ENCODE measurements at places on chromosomes 12 and 14.
A peak's percentile ranks its signal among the peaks of the same experiment; 100 is the strongest.

GRCh38 chr14:72730468-72730867 lies 163.4 kb downstream of the DPF3 start:
- no peak for DNase-seq

- no peak for DNase-seq
These were observed 103.3 kb downstream of the NCOR2 start for GRCh38 chr12:124464062-124464461.

GRCh38 chr12:104468371-104468770 lies 11.6 kb downstream of the CHST11 start:
- DNase-seq, result no peak

DNA sequence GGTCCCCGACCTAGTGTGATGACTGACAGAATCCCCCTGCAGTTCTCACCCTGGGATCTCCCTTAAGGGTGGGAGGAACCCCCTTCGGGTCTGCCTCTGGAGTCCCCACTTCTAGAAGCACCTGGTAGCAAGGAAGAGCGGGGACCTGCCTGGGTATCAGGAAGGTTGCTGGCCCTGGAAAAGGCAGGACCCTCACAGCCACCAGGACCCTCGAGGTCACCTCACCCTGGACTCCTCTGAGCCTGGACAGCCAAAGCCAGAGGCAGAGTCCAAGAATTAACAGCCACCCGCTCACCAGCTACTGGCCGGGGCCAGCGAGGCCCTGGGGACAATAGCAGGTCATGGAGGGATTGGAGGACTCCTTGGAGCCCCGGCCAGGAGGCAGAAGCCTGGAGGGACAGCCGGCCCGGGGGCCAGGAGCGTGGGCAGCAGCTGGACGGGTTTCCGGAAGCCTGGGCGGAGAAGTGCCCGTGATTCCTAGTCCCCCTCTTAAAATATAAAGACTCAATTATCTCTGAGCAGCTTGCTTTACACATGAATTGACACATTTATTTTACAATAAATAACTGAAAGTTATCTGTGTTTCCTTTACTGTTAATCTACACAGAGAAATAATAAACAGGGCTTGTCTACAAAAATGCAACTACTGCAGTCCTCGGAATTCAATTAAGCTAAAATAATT lies 17.5 kb downstream of the BCL11B start:
- DNase-seq, result no peak

GRCh38 chr12:40171501-40171900 lies 53.3 kb upstream of the LRRK2 start:
- no peak for DNase-seq

DNA sequence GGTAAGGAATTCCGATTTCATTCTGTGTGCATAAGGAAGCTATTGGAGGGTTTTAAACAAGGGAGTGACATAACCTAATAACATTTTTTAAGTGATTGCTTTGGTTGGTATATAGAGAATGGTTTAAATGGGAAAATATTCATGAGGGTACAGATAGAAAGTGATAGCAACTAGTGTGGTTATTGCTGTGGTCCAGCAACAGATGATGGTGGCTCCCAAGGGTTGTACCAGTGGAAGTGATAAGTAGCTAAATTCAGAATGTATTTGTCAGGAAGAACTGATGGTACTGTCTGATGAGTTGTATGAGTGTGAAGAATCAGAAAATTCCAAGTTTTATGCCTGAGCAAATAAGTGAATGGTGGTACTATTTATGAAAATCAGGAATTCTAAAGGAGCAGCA lies 2.6 kb upstream of the CNOT2 start:
- DNase-seq, result no peak

- no peak for DNase-seq
These were observed 39.2 kb upstream of the DYNC1H1 start for GRCh38 chr14:101925152-101925551.

DNA sequence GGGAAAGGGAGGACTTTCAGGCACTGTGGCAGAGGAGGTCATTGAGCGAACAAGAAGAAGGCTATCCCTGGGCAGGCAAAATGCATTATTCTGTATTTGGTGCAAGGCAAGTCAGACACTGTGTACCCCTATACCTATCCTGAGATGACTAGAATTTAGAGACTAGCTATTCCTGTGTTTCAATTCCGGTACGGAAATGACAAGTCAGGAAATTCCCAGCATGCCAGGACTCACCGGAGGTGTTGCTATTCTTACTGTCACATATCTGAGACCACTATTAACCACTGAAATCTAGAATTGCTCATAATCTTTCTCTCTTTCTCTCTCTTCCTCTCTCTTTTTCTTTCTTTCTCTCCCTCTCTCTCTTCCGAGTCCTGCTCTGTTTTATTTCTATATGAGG lies 297.1 kb downstream of the PDZRN4 start:
- no peak for DNase-seq

DNA sequence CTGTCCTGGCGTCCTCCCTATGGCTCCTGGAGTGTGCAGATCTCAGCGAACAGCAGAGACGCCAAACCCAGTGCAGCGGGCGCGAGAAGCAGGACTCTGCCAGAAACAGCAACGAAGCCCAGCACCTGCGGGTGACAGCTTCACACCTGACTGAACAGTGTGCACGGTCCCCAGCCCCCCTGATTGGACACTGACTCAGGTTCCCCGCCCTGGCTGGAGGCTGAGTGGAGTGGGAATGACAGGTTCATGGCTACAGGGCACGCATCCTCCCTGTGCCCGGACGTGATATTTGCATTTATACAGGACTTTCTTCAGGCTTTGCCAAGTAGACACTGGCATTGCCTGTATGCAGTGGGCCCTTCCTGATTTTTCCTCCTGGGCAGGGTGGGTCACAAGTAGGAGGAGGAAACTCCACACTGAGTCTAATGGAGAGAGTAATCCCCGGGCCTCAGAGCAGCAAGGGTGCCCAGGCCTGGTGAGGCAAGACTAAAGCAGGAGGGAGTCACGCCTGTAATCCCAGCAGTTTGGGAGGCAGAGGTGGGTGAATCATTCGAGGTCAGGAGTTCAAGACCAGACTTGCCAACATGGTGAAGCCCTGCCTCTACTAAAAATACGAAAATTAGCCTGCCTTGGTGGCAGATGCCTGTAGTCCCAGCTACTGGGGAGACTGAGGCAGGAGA lies 71.6 kb downstream of the ASCL4 start:
- no peak for DNase-seq

GRCh38 chr12:128513831-128514230 lies 246.9 kb downstream of the TMEM132C start:
- no peak for DNase-seq

DNA sequence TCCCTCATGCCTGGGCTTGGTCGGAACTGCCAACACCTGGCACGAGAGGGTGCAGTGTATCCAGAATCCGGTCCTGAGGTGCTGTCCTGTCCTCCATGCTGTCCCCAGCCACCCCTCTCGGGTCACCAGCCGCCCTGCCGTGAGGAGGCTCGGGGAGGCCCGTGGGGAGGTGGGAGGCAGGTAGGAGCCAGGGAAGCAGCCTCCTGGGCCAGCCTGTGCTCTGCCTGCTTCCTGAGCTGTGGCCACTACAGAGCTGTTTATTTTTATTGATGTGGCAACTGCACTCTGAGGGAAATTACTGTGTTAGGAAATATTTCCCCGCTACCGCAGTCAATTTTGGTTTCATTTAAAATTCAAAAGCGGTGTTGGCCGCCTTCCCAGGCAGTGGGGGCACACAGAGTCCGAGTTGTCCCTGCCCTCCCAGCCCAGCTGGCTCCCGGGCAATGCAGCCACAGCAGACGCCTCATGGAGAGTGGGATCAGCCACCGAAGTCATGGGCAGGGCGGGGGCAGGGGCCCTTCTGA lies 18.3 kb downstream of the NOC4L start:
- DNase-seq, result no peak

GRCh38 chr14:22613106-22613695 lies 15.1 kb downstream of the ABHD4 start:
- DNase-seq, result no peak

GRCh38 chr14:80872645-80873044 lies 68.9 kb downstream of the CEP128 start:
- no peak for DNase-seq

GRCh38 chr12:32211066-32211899 lies 104.6 kb downstream of the BICD1 start:
- DNase-seq, result no peak

DNA sequence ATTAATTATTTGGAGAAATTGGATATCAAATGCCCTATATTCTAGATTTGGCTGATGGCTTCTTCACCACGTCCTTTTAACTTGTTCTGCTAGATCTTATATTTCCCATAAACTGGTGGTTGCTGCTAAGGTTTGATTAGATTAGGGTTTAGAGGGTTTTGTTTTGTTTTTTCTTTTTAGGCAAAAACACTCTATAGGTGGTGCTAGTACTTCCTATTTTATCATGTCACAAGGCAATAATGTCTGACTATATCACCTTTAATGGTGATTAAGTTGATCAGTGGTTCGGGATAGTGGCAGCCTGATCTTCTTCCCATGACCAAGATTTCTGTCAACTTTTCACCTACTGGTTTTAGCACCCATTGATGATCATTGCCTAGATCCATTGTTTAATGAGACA lies 455.1 kb downstream of the RAD51B start:
- no peak for DNase-seq

GRCh38 chr12:77299910-77300669 lies 234.7 kb upstream of the E2F7 start:
- peak; percentile 23 for DNase-seq

DNA sequence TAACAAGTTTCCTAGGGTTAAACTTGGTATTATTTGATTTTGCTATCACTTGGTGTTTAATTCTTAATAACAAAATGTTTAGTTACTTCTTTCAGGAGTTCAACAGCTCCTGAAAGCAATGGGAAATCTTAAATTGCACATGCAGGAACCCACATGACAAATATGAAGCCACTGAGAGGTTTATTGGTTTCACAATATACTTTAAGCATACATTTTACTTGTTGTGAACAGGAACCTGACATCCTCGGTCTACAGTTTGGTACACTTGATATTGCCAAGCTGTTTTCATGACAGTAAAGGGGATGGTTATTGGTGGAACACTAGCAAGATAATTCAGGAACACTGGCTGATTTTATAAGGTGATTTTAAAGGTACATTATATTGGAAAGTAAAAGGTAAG lies 46.2 kb downstream of the SLC38A1 start:
- DNase-seq, result no peak

DNA sequence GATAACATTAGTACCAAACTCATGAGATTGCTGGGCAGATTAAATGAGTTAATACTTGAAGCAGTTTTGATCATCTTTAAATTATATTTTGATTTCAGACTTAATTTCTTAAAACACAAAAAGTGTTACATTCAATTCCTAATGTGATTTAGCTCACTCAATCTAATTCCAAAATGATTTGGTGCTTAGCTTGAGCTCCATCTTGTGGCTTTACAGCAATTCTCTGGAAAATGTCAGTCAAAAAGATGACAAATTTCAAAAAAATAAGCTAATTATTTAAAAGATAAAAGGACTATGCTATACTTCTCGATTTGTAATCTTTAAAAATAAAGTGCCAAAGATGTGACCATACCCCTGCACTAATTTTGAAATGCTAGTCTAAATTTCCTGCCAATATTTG lies 10.1 kb downstream of the LLPH start:
- DNase-seq, result no peak

DNA sequence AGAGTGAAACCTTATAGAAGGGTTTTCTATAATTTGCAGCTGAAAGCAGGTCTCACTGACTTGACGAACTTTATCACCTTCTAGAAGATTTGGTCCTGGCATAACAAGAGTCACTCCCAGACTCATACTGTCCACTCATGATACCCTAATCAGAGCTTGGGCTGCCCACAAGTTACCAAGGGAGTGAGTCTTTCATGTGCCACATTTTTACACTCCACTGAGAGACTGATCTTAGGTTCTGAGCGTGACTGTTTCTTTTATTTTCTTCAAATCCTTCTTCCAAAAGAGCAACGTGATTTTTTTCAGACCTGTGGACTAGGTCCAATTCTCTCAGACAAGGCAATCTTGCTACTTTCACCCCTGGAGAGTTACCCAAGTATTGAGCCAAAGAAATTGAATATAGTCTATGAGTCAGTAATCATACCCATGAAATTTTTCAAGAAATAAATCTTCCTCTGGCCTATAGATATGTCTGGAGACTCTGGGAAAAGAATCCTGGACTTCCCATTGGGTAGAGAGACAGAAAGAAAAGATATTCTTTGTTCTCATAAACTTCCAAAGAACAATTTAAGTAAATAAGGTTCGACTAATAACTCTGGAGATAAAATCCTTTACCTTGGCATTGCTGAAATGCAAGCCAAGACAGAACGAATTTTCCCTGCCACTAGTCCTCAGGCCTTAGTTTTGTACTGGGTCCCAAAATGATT lies 26.9 kb downstream of the SIX1 start:
- DNase-seq, result no peak

DNA sequence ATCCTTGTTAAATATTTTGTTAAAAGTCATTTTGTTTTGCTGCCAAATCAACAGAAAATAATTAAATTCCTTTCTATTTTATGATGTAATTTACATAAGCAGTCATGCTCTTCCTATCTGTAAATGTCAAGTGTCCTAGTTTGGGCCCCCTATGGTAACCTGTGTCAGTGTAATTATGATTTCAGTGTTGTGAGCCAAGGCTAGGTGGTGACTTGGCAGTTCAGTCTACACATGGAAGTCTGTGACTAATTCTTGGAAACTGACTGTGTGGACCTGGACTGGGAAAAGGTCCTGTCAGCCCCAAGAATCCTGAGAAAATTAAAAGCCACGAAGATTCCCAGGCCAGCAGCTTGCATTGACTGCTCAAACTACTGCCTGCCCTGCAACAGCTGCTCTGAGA lies 371.0 kb downstream of the FUT8 start:
- no peak for DNase-seq

GRCh38 chr14:76920331-76921087 lies 94.3 kb downstream of the LRRC74A start:
- no peak for DNase-seq

GRCh38 chr12:41684997-41685396 lies 459.7 kb downstream of the GXYLT1 start:
- no peak for DNase-seq

- no peak for DNase-seq
These were observed 175.1 kb downstream of the SLC38A4 start for GRCh38 chr12:46650688-46651087.

- DNase-seq, result no peak
These were observed 120.0 kb downstream of the RBM19 start for GRCh38 chr12:113845900-113846674.

- DNase-seq, result peak; percentile 54
These were observed 231.2 kb downstream of the AKAP6 start for GRCh38 chr14:32560209-32560857.

DNA sequence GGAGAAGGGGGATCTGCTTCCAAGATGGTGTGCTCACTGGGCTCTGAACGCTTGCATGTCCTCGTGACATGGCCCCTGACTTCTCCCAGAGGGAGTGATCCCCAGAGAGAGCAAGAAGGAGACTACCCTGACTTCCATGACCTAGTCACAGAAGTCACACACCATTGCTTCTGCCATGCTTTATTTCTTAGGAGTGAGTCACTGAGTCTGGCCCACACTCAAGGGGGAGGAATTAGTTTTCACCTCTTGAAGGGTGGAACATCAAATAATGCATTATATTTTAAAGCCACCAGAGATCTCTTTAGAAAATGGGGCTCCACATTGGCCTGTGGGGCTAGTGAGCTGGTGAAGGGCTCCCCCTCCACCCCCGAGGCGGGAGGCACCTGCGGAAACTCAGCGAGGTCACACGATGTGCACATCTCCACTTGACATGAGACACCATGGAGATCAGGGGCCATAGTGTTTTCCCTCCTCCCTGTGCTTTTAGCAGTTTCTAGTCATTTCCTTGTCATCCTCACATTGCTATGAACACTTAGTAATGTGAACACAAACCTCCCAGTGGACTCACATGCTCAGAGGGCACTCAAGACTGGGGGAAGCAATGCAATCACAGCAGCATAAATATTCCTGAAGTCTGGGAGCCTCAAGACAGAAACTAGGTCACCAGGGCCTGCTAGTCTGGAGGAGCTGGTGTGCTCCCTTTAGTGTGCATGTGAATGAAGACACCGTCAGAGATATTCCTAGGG lies 87.4 kb upstream of the FZD10 start:
- no peak for DNase-seq

GRCh38 chr12:82896979-82897378 lies 210.3 kb downstream of the TMTC2 start:
- DNase-seq, result no peak

All from HTR-8/SVneo (cell line).